ENCODE measurements at places on chromosomes 7 and 10. TPM values are rescaled to one million over a fixed set of nuclear protein-coding genes. Genes with fewer than 3 reads are reported as not detected.

- peak; percentile 92 for DNase-seq
Observed at GRCh38 chr10:103193107-103193819, at the start of gene NT5C2. NT5C2 (minus strand) TSS chr10:103193272; CDS start chr10:103174958, 18,314 bp downstream.

GRCh38 chr10:24616536-24616935 lies 107.2 kb downstream of the ARHGAP21 start:
- no peak for DNase-seq

C10orf53 gene
- total RNA-seq: not detected

CTAGE8 gene
- not detected for total RNA-seq

- DNase-seq: no peak
Observed at GRCh38 chr7:132537456-132538145, 38.7 kb downstream of the PLXNA4 start.

CCDC146 gene
- total RNA-seq: 4.3 TPM

DNA sequence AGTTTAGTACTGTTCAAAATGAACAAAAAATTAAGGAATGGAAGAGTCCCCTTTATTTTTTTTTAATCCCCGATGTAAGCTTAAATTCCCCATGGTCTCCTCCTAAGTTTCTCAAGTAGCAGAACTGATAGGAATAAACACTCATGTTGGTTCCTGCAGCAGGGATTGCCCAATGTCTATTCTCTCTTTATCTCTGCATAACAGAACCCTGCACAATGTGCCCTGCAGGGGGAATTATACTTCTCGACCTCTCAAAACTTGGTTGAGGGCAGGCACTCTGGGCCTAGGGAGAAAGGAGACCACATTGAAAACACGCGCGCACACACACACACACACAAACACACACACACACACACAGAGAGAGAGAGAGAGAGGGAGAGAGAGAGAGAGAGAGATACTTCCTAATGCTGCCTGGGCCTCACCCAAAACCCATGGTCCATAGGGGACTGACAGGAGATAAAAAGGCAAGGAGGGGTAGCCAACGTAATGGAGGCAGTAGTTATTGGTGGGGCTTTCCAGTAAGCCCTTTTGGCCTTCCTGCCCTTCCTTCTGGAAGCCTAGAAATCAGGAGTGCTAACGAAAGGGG lies 22.7 kb downstream of the JAZF1 start:
- DNase-seq: no peak

- no peak for DNase-seq
Observed at GRCh38 chr10:77629775-77630506, 7.7 kb downstream of the KCNMA1 start.

GRCh38 chr10:555281-555680 lies 134.2 kb downstream of the DIP2C start:
- no peak for DNase-seq

DNA sequence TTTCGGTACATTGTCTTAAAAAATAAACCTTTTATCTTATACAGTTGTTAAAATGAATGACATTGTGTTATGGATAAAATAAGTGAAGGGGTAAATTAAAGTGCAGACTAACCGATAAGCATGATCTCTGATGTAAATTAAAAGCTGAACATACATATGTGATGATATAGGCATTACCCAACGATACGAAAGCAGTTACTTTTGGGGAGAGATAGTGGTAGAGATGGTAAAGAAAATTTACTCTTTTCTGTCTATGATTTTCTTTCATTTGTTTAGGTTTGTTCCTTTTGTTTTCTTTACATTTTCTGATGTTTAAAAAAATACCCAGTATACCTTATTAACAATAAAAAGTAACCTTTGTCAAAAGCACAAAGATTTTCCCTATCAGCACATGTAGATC lies 6.4 kb downstream of the C1GALT1 start:
- no peak for DNase-seq

DNA sequence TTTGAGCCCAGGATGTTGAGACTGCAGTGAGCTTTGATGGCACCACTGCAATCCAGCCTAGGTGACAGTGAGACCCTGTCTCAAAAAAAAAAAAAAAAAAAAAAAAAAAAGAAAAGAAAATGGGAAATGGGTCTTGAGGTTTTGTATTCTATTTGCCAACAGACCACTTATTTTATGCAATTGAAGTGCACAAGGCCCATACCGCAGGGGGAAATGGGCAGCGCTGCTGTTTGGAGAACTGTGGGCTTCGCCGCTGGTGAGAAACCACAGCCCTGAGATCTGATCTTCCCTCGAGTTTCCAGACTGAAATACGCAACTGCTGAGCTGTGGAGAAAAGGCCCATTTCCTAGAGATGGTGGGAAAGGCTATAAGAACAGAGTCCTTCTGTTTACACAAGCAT lies 512.0 kb downstream of the TCERG1L start:
- no peak for DNase-seq

- DNase-seq: peak; percentile 41
Observed at GRCh38 chr7:156067156-156067555, 254.9 kb upstream of the SHH start.

DNA sequence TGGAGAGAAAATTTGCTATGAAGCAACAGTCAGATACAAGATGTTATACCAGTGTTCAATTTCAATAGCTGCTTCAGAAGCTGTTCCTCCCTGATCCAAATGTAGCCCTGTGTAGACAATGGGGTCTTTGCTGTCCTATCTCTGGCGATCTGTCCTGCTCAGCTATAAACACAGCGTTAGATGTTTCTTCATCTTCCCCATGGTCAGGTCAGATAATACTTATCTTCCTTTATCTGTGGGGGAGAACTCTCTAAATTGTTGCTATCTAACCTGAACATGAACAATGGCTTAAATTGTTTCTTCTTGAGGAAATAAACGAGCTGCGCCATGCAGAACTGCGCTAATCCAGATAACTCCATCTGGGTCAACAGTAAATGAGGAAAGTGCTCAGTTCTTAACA lies 15.6 kb upstream of the KIAA1217 start:
- DNase-seq: no peak

GRCh38 chr7:74443543-74444247 lies 10.0 kb upstream of the GTF2IRD1 start:
- no peak for DNase-seq

DNA sequence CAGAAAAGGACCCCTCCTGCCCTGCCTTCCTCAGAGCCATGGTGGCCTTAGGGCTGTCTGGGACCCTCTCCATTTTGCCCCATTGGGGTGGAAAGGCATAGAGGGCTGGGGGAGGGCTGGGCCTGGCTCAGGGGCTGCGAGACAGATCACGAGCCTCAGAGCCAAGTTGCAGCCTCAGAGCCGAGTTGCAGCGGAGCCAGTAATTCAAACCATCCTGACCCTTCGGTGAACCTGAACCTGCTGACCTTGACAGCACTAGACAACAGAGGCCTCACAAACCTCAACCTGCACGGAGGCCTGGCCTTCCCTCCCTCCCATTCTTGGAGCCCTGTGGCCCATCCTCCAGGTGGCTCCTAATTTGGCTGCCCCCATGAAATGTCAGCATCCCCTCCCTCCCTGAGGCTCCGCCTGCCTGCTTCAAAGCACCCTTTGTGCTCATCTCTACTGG lies 45.4 kb downstream of the PAX2 start:
- DNase-seq: no peak

NODAL gene
- total RNA-seq: 0.38 TPM

CTAGE4 gene
- 0.24 TPM for total RNA-seq

GDF2 gene
- not detected for total RNA-seq

GRCh38 chr7:80439894-80440821 lies 71.7 kb downstream of the GNAT3 start:
- DNase-seq: no peak

UBTD1 gene
- 25.5 TPM for total RNA-seq

GRB10 gene
- total RNA-seq: 51.8 TPM

TMEM196 gene
- not detected for total RNA-seq

DNA sequence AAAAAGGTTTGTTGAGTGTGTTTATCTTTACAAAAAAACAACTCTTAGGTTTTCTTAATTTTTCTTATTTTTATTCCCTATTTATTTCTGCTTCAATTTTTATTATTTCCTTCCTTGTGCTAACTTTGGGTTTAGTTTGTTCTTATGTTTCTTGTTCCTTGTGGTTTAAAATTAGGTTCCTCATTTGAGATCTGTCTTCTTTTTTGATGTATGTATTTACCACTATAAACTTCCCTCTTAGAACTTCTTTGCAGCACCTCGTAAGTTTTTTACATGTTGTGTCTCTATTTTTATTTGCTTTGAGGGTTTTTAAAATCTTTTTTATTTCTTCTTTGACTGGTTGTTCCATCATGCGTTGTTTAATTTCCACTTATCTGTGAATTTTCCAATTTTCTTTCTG lies 1217.1 kb upstream of the CELF2 start:
- DNase-seq: no peak

GHRHR gene
- total RNA-seq: not detected

PKD1L1 gene
- 2.5 TPM for total RNA-seq

- no peak for DNase-seq
Observed at GRCh38 chr7:139639563-139639962, 116.1 kb downstream of the CLEC2L start.

GRCh38 chr10:129613377-129613980 lies 146.4 kb downstream of the MGMT start:
- no peak for DNase-seq

GRCh38 chr7:81501220-81501619 lies 268.6 kb downstream of the HGF start:
- DNase-seq: no peak

NUTM2A gene
- 1.6 TPM for total RNA-seq

GRCh38 chr10:88949912-88950837 lies 2.4 kb downstream of the ACTA2 start:
- no peak for DNase-seq

- no peak for DNase-seq
Observed at GRCh38 chr7:47953822-47954221, 5.6 kb upstream of the PKD1L1 start.

GRCh38 chr10:127254276-127254675 lies 57.9 kb upstream of the INSYN2A start:
- no peak for DNase-seq

GRCh38 chr7:55234408-55234807 lies 130.7 kb upstream of the LANCL2 start:
- no peak for DNase-seq

GRCh38 chr10:16887565-16887964 lies 70.3 kb upstream of the RSU1 start:
- DNase-seq: no peak

- DNase-seq: no peak
Observed at GRCh38 chr7:77326131-77326530, 90.0 kb downstream of the GSAP start.

DNA sequence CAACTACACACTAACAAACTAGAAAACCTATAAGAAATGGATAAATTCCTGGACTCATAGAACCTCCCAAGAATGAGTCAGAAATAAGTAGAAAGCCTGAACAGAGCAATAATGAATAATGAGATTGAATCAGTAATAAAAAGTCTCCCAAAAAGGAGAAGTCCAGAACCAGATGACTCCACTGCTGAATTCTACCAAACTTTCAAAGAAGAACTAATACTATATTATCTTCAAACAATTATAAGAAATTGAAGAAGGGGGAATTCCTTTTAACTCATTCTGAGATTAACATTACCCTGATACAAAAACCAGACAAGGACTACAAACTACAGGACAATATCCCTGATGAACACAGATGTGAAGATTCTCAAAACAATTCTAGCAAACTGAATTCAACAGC lies 47.8 kb upstream of the CDK6 start:
- DNase-seq: no peak

- DNase-seq: no peak
Observed at GRCh38 chr10:91036807-91037411, 116.0 kb upstream of the ANKRD1 start.

GPC2 gene
- 0.92 TPM for total RNA-seq

DNA sequence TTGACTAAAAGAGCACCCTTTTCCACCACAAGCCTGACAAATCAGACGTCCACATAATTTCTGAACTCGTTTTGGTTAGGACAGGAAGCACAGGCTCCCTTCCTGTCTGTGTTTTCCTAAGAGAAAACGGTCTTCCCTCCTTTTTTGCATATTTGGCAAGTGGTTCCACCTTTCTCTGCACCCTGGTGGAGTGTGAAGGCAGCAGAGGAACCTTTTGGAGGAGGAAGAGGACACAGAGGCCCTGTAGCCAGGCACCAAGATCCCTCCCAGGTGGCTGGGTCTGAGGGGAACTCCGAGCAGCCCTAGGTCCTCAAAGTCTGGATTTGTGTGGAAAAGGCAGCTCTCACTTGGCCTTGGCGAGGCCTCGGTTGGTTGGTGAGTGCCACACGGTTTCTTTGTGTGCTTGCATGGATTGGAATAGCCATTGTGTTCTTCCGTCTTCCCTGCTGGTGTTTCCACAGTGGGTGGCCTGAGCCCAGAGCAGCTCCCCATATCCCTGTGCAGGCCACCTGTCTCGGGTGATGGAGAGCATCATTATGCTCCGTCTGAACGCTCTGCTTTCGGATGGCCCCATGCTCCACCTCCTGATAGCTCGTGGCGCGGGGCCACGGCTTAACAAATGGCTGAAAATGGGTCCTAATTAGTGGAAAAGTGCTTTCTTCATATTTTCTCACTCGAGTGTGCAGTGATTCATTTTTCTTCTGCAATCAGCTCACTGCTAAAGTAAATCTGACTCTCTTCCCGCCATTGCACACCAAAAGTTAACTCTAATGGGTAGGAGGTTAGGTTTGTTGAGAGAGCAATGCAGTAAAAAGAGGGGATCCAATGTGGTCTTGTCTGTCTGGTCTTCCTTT lies 4.2 kb downstream of the IKZF1 start:
- DNase-seq: no peak

INHBA gene
- 14.1 TPM for total RNA-seq

FAM204A gene
- 62.7 TPM for total RNA-seq

ASAH2 gene
- total RNA-seq: 1.9 TPM

GRCh38 chr10:15088428-15089261 lies at the start of gene ACBD7:
ACBD7 (minus strand) TSS chr10:15088776; CDS start chr10:15088728, 48 bp downstream.
- DNase-seq: peak; percentile 83

OR2A1 gene
- total RNA-seq: 0.19 TPM

DNA sequence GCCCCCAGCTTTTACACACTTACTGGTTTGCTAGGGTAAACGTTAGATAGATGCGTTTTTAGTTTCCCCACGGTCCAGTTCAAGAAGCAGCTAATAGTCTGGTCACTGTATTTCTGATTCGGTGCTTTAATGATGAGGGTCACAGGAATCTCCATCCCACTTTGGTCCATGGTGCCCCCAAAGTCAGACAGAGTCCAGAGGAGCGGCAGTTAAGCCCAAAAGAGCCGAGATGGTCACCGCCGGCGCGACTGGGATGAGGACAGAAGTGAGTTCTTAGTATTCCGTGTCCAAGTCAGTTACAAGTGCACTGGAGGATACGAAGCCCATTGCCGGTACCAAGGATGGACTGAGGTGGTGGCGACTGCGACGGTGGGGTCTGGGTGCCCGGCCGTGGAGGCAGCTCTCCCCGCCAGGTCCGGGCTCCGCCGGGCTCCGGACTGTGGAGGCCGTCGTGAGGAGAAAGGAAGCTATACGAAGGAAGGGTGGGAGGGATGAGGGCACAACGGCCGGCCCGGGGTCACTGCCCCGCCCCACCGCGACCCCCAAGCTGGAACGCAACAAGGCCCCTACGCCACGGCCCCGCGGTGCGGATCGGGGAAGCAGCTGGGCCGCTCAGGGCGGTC lies 663 bp downstream of the HERPUD2 start:
- DNase-seq: peak; percentile 75

DNA sequence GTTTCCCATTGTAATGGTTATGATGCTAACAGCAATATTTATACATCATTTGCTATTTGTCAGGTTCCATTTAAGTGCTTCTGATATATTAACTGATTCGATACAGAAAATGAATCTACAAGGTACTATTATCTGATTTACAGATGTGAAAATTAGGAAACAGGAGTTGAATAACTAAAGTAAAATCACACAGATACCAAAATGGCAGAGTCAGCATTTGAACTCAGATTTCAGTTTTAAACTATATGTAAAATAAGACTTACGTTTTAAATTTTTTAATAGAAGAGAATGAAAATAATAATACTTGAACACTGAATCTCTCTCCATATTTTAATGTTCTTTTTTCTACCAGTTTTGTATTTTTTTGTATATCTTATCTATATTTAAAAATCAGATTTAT lies 313.2 kb downstream of the MDFIC start:
- DNase-seq: no peak

All from cardiac septum (tissue), 1 donor.